T-helper 17 cell (primary cell): ENCODE measurements at places on chromosomes 4 and X.

- DNase-seq, result no peak
Measured at GRCh38 chrX:42715701-42716262, 62.2 kb downstream of the PPP1R2C start.

- DNase-seq, result no peak
Measured at GRCh38 chrX:148618470-148619445, 118.3 kb downstream of the AFF2 start.

- DNase-seq, result no peak
Measured at GRCh38 chr4:55255179-55255578, 90.9 kb upstream of the SRD5A3 start.

DNA sequence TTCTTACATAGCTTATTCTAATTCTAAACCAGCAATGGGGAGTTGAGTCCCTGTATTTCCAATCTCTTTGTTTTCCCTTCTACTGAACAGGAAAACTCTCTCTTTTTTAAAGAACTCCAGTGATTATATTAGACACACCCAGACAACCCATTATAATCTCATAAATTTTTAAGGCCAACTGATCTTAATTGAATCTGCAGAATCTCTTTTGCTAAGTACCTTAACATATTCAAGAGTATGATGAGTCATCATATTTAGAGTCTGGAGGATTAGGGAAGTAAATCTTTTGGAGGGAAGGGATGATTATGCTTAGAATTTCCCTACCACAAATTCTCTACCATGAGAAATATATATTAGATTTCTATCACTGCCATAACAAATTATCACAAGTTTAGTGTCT is 705.1 kb downstream of the CENPC start:
- no peak for DNase-seq

DNA sequence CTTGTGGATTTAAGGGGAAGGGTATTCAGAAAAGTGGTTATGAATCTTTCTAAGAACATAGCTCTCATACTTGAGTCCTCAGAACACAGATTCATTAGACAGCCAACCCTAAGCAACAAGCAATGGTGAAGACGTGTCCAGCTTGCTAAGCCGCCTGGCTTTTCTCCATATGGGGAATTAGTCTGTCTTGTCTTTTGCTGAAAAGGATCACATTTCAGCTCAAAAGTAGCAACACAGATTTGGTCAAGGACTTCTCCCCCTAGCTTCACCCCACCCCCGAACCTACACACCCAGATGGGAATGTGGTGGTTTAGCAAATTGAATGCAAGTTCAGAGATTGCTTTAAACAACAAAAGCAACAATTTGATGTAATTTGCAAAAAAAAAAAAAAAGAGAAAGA is 103.3 kb upstream of the RASGEF1B start:
- DNase-seq, result no peak

- no peak for DNase-seq
Measured at GRCh38 chr4:25313201-25313895, 774 bp downstream of the ZCCHC4 start.
